ENCODE measurements at places on chromosomes 7 and 10.

- DNase-seq: no peak
Observed at GRCh38 chr7:115707258-115708012, 323.1 kb downstream of the TFEC start.

DNA sequence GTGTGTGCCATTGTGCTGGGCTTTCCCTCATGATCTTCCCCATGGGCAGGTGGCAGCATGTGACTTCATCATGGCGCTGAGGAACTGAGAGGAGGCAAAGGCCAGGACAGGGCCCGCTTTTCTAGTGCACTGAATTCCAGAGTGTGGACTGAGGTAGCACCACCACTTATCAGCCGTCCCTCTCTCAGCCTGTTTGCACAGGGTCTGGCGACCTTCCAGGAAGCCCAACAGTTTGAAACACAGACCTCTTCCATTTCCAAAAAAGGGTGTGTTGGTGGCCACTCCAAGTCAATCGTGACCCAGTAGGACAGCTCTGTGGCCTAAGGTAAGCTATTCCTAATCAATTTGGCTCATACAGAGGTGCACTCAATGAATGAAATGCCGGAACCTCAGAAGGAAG lies 4.4 kb downstream of the DNAJC30 start:
- no peak for DNase-seq

GRCh38 chr7:28558236-28558635 lies 145.9 kb downstream of the CREB5 start:
- DNase-seq: no peak

DNA sequence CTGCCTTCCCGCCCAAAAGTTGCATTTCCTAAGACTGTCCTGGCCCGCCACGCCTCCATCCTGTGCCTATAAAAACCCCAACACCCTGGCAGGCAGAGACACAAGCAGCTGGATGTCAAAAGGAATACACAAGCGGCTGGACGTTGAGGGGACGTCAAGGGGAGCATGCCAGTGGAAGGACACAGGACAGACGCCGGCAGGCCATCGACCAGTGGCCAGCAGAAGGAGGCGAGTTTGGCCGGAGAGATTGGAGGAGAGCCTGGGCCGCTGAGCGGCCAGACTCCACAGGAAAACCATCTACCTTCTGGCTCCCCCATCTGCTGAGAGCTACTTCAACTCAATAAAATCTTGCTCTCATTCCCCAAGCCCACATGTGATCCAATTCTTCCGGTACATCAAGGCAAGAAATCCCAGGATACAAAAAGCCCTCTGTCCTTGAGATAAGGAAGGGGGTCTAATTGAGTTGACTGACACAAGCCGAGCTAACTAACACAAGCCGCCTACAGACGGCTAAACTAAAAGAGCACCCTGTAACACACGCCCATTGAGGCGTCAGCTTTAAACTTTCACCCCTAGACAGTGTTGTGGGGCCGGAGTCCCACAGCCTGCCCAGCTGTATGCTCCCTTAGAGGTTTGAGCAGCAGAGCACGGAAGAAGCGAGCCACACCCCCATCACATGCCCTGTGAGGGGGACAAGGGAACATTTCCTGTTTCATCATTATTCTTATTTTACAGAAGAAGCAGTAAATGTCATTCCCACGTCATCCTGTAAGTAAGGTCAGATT lies 150.3 kb upstream of the PHYHIPL start:
- DNase-seq: no peak

GRCh38 chr10:93336110-93336509 lies 146.0 kb downstream of the MYOF start:
- no peak for DNase-seq

DNA sequence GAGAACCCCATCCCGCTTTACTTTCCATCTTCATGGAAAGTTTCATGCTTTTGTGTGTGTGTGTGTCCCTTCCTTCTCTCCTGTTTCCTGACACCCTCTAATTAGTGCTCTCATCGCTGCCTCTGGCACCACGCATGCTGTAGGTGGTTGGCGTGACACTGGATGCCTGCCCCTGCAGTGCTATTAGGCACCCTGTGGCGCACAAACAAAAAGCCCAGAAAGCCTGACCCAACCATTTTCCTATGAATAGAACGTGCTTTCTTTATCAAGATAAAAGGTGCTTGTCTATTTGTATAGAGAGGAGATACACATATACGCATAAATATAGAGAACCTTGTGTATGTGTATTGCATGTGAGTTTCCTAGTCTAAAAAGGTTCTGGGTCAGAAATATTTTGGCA lies 120.8 kb upstream of the CDCA7L start:
- DNase-seq: no peak

GRCh38 chr7:6579446-6579845 lies 2.2 kb downstream of the ZDHHC4 start:
- no peak for DNase-seq

DNA sequence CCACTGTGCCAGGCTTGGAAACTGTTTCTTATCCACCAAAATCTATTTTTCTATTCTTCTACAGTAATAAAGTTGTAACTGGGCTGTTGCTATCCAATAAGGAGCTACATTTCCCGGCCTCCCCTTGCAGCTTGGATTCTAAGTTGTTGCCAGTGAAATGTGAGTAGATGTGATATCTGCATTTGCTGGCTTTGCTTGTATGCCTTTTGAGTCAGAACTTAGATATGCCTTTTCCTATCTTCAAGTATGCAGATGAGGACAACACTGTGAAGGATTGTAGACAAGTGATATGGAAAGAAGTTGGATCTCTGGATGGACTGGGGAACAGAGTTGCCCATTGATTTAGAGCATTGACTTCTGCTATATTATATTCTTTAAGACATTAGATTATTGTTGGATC lies 236.9 kb downstream of the REEP3 start:
- no peak for DNase-seq

- DNase-seq: no peak
Observed at GRCh38 chr7:20778063-20778721, 8.5 kb downstream of the SP8 start.

DNA sequence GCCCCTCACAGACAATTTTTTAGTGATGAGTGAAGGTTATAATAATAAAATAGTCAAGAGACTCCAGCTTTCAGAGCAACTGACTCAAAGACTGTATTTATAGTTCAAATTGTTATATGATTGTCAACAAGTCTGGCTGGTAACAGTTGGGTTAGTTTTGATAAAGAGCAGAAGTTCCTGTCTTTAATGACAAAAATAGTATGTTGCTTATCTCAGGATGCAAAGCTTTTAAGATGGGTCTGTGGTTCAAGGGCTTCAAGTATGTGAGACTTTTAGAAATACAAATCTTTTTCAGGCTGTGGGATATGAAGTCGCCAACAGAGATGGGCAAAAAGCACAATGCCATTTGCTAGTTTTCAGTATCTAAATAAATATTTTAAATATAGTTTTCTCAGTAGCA lies 118.4 kb downstream of the ABCA13 start:
- no peak for DNase-seq

- no peak for DNase-seq
Observed at GRCh38 chr10:114575417-114576131, 82.5 kb downstream of the ABLIM1 start.

- DNase-seq: no peak
Observed at GRCh38 chr7:14806891-14807290, 95.7 kb downstream of the DGKB start.

GRCh38 chr10:119409385-119409784 lies 133.1 kb downstream of the RGS10 start:
- no peak for DNase-seq

DNA sequence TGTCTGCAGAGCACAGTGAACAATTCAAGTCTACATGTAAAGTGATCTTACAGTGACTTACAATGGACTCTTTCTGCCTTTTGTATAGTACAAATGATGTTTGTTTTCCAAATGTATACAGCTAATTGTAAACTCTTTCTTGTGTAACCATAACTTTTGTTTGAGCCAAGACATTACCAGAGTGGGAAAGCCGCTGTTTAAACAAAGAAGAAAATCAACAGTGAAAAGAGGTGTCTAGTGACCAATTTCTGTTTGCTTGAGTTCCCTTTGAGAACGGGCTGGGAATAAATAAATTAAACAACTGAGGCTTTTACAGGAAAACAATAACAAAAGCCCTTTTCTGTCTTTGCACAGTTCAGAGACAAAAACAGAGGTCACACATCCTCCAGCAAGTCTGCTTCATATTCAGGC lies 1163.4 kb downstream of the CNTNAP2 start:
- DNase-seq: no peak

DNA sequence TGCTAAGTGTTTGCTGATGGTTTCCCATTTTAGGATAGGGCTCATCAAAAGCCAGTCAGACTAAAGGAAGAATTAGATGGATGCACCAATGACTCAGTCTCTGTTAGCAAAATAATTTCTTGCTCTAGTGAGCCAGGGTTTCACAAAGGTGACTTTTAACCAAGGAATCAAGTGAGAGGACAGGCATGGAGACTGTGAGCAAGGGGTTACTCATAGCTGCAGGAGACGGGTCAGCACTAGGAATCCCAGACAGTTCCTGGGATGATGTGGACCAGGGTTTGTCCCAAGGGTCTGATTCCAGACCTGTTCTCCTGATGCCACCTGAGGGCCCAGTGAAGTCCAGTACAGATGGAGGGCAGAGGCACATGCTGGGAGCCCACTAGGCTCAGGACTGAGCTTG lies 138.1 kb downstream of the NOC3L start:
- no peak for DNase-seq

- no peak for DNase-seq
Observed at GRCh38 chr10:78412605-78413004, 378.9 kb downstream of the RPS24 start.

GRCh38 chr7:26291699-26292538 lies at the start of gene SNX10:
SNX10 (plus strand) TSS chr7:26291862; CDS start chr7:26346443, 54,581 bp downstream.
- peak; percentile 15 for DNase-seq

DNA sequence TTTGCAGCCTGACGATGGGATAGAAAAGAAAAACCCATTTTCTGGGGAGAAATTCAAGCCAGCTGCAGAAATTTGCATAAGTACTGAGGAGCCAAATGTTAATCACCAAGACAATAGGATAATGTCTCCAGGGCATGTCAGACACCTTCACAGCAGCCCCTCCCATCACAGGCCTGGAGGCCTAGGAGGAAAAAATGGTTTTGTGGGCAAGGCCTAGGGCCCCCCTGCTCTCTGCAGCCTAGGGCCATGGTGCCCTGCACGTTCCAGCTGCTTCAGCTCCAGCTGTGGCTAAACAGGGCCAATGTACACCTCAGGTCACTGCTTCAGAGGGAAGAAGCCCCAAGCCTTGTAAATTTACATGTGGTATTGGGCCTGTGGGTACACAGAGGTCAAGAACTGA lies 158.2 kb downstream of the VWC2 start:
- no peak for DNase-seq

GRCh38 chr10:129548600-129548999 lies 81.6 kb downstream of the MGMT start:
- DNase-seq: no peak

- no peak for DNase-seq
Observed at GRCh38 chr7:147053746-147054145, 937.1 kb downstream of the CNTNAP2 start.
